Midbrain (tissue), 1 donor: ENCODE measurements at places on chromosomes 6 and 20.

- DNase-seq = no peak
These were observed 148.7 kb upstream of the CARMIL1 start for GRCh38 chr6:25130518-25130917.

DNA sequence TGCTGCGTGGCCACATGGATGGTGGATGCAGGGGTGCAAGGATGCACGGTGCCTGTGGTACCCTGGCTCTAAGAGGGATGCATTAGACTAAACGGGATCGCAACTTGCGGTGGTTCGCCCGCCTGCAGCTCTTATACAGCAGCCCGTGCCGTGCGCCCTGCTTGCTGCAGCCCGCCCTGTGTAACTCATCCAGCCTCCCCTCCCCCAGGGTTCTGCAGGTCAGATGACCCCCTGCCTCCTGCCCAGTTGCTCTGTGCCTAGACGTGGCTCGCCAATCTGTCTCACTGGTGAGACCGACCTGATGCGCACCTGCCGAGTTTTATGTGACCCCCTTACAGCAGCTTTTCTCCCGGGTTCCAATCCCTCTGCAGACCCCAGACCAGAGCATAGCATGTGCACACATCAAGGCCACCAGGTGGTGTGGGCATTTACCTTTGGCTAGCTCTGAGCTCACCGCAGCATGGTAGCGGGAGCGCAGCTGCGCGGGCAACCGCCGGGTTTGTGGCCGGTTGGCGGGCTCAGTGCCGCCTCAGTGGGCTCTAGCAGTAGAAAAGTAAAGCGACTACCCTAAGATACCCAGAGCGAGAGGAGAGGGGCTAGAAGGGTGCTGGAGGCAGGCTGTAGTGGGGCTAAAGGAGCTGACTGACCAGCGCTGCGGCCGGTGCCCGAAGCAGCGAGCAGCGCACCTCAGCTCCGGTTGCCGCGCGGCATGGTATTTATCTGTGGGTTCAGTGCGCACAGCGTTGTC, 693 bp upstream of the GNAS-AS1 start:
- DNase-seq = no peak

DNA sequence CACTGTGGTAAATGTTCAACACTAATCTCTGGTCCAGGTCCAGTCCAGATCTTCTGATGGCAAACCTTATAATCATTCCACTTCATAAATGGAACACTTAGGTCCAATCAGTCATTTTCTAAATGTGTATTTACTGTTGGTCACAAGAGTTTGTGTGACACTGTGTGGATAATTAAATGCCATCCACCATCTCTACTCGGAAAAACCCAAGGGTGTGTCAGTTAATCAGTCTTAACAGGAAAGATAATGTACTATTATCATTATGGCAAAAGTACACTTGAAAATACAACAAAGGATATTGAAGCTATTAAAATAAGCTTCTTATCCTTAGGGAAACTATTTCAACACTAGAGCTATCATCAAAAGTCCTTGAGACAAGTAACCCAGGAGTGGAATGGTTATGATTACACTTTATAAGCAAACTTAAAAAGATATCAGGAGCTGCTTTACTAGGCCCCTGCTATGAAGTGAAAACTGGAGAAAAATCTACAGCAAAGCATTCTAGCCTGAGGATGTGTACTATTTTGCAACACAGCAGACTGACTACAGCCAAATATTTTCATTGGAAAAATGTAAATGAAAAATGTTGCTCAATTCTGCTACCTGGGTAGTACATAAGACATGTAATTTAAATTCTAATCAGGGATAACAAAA, 227.9 kb downstream of the LAMA2 start:
- no peak for DNase-seq

DNA sequence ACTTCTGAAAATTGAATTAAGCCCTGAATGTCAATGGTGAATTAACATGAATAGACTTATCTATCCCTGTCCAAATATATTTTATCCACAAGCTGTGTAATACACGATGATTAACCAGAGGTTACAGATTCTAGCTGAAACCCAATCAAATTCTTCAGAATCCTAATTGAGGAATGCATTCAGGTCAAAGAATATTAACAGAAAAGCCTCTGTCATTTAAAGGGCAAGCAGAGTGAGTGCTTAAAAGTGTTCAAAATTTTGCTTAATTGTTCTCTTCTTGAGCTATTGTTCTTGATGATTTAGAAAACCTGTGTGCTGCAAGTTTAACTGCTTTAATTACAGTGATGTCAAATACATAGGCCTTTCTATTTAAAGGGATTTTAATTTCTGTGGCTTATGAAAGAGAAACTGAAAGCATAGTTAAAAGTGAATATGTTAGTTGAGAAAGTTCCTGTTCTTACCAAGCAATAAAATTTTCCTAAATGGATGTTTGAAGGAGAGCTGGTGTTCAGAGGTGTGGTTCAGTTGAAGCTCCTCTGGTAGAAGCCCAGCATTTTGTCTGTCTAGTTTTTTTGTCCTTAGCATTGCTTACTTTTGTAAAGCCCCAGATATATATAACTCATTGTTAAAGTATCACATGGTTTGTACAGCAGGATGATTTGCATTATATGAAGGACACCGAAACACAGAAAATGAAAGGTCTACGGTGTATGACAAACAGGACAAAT, 466.3 kb upstream of the PLCB4 start:
- no peak for DNase-seq

- no peak for DNase-seq
These were observed 5.1 kb downstream of the DIDO1 start for GRCh38 chr20:62921119-62921687.

- DNase-seq = no peak
These were observed 39.9 kb downstream of the ANKRD60 start for GRCh38 chr20:58188527-58188926.
